ENCODE measurements at places on chromosomes 2 and 18. TPM values are rescaled to one million over a fixed set of nuclear protein-coding genes. Genes with fewer than 3 reads are reported as not detected.
A peak's percentile ranks its signal among the peaks of the same experiment; 100 is the strongest.

GRCh38 chr2:109507217-109507616 lies 106.5 kb downstream of the SEPTIN10 start:
- DNase-seq, result no peak

DNA sequence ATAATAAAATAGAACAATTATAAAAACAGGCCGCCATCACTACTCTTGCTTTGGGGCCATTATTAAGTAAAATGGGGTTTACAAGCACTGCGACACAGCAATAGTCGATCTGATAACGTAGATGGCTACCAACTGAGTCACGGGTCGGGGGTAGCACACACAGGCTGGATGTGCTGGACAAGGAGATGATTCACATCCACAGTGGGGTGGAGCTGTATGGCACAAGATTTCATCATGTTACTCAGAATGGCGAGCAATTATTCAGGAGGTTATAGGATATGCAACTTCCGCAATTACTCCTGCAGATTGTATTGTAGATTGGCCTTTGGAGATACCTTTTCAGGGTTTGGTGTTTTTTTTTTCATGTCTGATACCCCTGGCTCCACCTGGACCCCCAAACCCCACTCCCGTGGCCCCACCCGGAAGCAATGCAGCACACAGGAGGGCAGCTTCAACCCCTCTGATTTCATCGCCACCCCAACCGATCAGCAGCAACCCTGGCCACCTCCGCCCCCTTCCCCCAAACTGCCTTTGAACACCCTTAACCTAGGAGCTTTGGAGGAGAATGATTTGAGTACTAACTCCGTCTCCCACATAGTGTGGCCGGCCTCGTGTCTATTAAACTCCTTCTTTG lies 21.4 kb upstream of the MLPH start:
- no peak for DNase-seq

- DNase-seq, result peak; percentile 18
Measured at GRCh38 chr18:2303517-2304238, 267.6 kb downstream of the METTL4 start.

DNA sequence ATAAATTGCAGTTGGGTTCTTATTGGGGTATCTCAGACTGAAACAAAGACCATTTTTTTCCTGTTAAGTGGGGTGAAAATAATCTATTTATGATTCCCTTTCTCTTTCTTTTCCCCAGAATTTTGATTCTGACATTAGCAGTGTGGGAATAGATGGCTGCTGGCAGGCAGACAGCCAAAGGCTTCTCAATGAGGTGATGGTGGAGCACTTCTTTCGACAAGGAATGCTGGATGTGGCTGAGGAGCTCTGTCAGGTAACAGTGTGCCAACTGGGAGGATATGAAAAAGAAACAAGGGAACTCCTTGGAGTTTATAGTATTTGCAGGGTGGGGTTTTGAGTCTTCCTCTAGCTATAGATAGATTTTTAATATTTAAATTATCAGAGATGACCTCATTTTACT lies 31.7 kb downstream of the RMND5A start:
- DNase-seq, result no peak

DNA sequence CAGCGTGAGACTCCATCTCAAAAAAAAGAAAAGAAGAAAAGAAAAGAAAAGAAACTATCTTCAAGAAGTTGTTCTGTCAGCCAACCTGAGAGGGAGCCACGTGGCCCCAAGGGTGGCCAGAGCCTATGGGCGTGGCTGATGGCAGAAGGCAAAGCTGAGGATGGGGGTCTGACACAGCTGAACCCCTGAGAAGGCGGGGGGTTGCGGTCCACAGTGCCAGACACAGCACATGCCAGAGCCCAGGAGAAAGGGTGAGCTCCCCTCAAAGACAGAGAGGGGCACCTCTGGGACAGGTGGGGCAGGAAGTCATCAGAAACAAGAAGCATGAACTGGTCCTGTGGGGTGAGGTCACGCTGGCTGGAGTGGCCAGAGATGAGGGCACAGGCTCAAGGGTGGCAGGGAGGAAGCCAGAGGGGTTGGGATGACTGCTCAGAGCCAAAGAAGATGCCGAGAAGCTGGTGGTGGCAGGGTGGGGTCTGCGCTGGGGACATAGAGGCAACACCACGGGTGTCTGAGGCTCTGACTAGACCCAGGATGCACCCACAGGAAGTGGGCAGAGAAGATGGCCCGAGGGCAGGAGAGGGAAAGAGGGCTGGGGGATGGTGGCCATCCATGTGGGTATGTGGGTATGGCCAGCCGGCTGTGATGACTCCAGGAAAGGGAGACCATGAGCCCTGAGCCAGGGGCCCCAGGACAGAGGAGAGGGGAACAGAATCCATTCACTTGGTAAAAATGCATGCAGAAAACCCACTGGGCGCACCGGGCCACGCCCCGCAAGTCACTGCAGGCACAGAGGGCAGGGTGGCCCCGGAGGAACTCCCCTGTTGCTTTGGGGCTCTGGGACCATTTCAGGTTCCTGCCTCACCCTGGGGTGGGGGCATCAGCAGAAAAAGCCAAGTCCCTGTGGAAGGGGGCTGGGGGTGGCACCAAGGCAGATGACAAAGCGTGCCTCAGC lies 8.4 kb downstream of the KIF1A start:
- no peak for DNase-seq

DNA sequence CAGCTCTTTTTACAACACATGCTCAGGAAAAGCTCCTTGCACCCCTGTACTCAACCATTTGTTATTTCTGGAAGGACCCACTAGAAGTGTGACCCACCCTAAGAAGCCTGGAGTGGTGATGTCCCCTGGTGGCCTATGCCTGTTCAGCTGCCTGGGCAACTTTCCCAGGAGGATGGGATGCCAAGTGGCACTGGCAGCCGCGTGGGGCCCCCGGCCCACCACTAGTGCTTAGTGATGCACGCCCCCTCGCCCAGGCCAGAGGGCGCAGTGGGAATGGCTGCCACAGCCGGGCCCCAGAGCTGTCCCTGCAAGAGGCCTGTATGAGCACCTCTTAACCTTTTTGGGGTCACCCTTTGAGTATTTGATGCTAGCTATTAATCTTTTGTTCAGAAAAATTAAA lies 18.1 kb downstream of the IMPA2 start:
- DNase-seq, result no peak

Gene COX7A2L
- total RNA-seq, result 147 TPM

Gene FABP1
- not detected for total RNA-seq

Measured in glomerular endothelial cell (primary cell).